ENCODE measurements at places on chromosomes 16 and 17.

GRCh38 chr16:21684199-21684598 lies 20.4 kb downstream of the OTOA start:
- no peak for DNase-seq

DNA sequence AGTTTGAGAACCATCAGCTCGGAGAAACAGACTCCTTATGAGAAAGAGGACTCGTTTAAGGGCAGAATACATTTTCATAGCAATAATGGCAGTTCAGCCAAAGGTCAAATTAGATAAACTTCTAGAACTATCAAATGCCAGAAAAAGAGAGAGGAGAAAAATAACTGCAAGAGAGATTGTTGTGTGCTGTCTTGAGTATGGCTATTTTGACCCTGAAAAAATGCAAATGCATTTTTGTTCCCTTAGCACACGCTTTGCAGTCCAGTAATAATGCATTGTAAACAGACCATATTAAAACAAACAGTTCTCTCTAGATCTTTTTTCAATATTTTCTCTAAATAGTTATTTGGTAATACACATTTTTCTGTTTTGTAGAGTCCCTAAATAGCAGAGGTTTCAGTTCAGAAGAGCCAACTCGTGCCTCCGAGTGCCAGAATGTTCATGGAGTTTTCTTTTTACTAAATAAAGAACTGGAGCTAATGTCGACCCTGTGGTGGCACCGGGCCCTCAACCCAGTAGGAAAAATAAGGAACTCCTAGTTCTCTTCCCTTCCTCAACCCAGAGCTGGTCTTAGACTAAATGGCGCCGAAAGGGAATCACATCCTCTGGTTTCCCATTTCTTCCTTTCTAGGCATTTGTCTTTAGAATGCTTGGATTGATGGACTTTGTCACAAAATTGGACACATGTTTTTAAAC lies 298.0 kb downstream of the MAP2K4 start:
- DNase-seq, result no peak

- no peak for DNase-seq
Observed at GRCh38 chr17:19757536-19758180, 9.6 kb upstream of the ALDH3A1 start.

DNA sequence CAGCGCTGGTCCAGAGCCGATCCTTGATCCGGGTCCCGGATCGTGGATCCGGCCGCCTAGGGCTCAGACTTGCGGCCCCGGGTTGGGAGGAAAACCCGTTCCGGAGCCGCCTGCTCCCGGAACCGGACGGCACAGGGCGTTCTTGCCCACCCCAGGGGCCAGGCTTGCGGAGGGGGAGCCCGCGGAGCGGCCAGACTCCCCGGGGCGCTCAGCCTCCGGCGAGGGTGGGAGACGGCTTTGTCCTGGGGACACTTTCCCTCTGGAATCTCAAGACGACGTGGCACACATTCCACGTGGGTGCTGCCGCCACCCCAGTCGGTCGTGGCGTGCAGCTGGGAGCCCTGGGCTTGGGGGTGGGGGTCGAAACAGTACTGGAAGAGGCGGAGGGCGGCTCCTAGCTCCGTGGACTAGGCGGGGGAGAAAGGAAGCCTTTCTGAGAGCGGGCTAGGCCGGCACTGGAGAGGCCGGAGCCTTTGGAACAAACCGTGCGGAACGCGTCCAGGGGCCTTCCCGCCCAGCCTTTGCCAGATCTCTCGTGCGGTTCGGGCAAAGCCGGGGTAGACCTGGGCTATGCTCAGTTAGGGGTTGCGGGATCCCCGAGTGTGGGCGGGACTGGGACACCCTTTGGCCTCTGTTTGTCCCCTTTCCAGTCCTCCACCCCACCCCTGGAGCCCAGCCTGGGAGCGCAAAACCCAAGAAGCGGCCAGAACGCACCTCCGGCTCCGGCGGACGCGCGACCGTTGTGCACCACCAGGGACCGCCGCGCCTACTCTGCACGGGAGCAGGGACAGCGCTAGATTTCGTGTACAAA lies 26.5 kb downstream of the SREBF1 start:
- DNase-seq, result no peak

DNA sequence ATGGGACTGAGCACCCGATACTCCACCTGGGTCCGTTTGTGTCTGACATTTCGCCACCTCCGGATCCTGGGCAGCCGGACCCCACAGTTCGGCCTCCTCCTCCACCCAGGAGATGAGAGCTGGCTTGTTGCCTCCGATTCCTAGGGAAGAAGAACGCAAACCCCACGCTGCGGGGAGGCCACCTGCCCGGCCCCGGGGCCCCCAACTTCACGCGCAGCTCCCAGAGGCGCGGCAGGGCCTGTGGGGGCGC lies 542 bp downstream of the ZNF764 start:
- DNase-seq, result no peak

GRCh38 chr17:34582185-34582900 lies 3.0 kb downstream of the TMEM132E start:
- DNase-seq, result no peak

GRCh38 chr16:47565454-47565853 lies 104.3 kb downstream of the PHKB start:
- DNase-seq, result no peak

GRCh38 chr17:17784657-17785267 lies 52.0 kb downstream of the SREBF1 start:
- no peak for DNase-seq

DNA sequence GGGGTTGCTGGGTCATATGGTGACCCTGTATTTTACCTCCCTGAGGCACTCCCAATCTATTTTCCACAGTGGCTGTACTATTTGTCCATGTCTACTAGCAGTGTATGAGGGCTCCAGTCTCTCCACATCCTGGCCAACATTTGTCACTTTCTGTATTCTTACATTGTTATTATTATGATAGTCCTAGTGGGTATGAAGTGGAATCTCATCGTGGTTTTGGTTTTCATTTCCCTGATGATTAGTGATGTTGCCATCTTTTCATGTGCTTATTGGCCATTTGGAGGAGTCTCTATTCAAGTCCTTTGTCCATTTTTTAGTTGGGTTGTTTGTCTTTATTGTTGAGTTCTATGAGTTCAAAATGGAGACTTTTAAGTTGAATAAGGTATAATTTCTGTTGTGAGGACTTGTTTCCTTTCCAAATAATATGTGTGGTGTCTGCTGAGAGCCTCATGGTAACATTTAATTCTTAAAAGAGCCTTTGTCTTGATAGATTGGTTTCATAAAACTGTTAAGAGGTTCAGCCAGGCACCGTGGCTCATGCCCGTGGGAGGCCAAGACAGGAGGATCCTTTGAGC lies 108.2 kb downstream of the RPTOR start:
- no peak for DNase-seq

- peak; percentile 72 for DNase-seq
Observed at GRCh38 chr17:77036841-77037381, 103.9 kb upstream of the SEC14L1 start.

DNA sequence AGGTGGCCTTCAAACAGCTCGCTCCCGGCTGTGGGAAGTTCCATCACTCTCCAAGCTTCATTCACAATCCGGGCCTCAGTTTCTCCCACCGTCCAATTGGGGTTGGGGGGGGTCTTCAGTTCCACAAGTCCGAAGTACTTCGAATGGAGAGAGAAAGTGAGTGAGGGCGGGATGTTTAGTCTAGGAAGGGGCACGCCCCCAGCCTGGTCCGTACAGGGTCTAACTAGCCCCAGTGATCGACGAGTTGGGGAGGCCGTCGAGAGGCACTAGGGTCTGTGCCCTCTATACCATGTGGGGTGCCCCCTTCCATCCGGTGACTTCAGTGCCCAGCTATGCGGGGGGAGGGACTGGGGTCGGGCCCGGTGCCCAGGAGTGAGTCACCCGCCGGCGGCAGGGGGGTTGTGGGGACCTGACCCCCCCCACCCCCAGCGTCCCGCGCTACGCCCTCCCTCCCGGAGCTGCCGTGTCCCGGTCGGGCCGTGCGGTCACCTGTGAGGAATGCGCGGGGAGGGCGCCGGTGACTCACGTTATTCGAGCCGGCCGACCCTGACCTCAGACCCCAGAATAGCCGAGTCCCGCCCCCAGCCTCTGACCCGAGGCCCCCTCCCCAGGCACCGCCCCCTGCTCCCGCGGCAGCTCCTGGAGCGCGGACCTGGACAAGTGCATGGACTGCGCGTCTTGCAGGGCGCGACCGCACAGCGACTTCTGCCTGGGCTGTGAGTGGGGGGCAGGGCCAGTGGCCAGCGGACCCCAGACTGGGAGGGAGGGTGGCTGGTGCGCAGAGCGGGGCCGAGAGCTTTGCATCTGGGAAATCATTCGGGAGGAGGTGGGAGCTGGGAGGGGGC lies 658 bp downstream of the TNFRSF12A start:
- peak; percentile 53 for DNase-seq

DNA sequence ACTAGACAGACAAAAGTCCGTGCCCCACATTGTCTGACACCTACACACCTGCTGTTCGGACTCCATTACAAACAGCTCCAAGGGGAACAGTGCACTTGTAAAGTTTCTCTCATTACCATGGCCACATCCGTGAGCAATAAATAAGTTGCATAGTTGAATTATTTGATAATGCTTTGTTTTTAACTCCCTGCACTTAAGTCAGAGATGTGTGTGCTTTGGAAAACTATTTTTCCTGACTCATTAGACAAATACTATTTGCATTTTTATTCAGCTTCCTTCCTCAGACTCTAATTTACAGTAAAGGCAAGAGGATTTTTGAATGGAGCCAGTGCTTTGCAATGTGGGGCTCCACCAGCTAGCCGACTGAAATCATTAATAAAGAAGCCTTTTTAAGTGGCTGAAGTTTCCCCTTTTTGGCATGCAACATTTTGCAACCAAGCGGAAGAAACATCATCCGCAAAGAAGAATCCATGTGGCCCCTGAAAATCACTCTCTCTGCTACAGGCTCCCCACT lies 6.5 kb upstream of the CCL2 start:
- DNase-seq, result no peak

DNA sequence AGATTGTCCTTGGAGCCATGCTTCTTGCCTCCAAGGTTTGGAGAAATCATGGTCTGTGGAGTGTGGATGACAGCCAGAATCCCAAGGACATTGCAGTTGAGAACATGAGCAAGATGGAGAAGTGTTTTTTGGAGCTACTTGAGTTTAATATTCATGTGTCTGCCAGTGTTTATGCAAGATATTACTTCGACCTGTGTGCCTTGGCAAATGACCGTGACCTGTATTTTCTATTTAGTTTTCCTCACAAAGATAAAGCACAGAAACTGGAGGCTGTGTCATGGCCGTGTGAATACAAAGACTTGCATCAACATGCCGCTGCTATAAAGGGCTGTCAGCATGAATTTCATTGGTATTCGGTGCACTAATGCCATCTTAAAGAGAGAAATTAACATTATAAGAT lies 9.0 kb downstream of the GGA2 start:
- no peak for DNase-seq

GRCh38 chr17:60817192-60817591 lies 139.5 kb downstream of the BCAS3 start:
- DNase-seq, result no peak

DNA sequence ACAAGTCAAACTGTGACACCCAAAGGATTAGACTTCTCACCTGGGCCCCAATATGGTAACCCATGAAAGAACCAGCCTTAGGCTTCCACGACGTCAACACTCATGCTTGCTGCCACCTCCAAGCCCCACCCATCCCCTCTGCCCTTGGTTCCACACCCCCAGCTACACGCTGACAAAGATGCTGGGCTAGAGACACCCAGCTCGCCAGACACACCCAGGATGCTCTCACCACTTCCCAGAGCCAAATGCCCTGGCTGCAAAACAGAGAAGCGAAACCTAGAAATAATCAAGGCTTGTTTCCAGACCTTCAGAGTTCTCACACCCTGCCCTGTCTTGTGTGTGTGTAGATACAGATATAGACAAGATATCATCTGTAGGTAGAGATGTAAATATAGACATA lies 26.0 kb upstream of the ADCY9 start:
- DNase-seq, result no peak

DNA sequence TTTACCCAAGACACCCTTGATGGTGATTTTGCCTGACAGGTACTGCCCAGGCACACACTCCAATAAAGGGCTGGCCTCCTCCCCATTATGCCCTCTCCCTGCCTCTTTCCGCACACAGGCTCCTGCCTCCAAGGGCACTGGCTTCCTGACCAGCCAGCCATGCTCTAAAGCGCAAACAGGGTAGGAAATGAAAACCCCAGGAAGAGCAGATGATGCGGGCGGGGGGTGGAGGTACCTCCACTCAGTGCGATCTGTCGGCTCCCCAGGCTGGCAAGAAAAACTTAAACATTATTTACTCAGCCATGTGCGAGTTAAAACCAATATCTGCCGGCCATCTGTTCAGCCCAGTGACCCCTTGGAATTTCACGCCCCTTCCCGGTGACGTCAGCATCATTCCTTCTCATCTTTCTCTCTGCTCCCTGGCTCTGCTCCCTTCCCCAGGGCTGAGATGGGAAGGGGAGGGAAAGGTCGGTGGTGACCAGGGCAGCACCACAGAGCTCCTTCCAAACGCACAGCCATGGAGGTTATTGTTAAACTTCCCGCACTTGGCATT lies 262.5 kb downstream of the CBLN1 start:
- no peak for DNase-seq

DNA sequence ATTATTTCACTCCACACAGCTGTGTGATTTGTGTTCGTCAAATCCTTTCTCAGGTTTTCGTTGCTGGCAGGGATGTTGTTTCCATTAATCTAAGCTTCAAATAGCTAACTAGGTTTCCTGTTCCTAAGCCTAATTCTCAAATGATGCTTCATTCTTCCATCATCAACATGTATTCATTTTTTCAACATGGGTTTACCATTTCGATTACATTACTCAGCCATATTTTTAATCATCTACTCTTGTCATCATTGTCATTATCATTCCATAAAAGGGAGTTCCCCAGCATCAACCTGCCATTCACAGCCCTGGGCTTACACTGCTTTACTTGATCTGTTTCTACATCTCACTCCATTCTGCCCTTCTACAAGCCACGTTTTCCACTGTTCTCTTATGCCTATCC lies 33.3 kb upstream of the ANKFN1 start:
- DNase-seq, result no peak

DNA sequence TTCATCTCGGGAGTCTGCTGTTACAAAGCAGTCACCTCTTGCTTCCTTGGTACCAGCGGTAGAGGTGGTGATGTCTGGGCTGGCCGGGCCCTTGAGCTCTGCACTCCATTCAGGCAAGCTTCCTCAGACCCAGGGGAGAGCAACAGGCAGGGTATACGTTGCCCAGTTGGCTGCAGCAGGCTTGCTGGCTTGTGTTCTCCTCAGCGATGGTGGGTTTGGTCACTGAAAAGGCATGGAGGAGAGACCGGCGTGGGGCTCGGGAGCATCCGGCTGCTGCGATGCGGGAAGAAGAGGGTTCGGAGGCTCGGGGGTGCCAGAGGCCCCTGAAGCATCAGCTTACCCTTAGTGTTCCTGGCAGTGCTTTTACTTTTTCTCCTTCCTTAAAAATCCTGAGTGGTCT lies 25.8 kb downstream of the SAP30BP start:
- no peak for DNase-seq

All from head of caudate nucleus (tissue), 42 donors.